Right ventricle myocardium superior (tissue), 1 donor: ENCODE measurements at places on chromosomes 1 and 21. TPM values are rescaled to one million over a fixed set of nuclear protein-coding genes. Genes with fewer than 3 reads are reported as not detected.

The PLOD1 gene
- 66.1 TPM for total RNA-seq

The RGS7 gene
- total RNA-seq = not detected

The CCDC185 gene
- not detected for total RNA-seq

The SPATC1L gene
- 6.3 TPM for total RNA-seq

The KCNJ9 gene
- total RNA-seq = not detected

The DIRAS3 gene
- 22.9 TPM for total RNA-seq
